ENCODE measurements at places on chromosomes 6 and 20.
A peak's percentile ranks its signal among the peaks of the same experiment; 100 is the strongest.

DNA sequence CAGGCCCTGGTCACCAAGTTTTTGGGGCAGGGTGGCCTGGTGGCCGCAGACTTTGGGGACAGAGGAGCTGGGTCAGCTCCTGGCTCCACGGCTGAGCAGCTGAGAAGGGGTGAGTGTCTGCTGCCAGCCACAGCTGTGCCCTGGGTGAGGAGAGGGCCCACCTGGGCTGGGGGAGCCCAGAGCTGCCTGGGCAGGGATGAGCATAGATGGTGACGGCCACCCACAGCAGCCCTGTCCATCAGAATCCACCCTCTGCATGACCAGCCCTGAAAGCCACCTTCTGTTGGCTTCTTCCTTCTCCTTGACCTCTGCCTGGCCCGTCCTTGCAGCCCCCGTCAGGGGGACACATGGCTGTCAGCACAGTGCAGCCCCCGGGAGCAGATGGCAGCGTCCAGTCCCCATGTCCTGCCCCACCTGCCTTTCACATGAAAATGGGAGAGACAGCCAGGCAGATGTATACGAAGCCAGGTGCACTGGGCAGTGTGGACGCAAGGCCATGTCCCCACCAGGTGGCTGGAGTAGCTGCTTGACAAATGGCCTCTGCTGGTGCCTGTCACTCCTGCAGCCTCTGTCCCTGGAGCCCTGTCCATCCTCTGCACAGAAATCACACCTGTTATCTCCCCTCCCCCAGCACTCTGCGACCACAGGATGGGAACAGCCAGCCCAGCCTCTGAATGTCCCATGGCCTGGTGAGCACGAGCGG is 220.8 kb downstream of the PREX1 start:
- ATAC-seq, result peak; percentile 62

GRCh38 chr20:22394583-22394982 is 189.8 kb downstream of the FOXA2 start:
- no peak for ATAC-seq

DNA sequence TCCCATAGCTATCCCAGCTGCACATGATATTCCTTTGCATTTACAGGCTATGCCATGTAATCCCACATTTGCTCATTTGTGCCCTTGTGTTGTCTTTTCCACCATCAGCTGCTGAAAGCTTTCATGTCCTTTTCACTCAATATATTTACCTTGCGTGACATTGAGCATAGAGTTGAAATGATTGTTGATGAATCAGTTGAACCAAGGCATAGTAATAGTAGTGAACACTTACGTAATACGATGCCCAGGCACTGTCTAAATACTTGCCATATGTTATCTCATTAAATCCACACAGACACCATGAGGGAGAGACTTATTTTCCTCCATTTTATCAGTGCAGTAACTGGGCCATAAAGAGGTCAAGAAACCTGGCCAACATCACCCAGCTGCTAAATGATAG is 13.1 kb downstream of the RNF8 start:
- ATAC-seq, result no peak

DNA sequence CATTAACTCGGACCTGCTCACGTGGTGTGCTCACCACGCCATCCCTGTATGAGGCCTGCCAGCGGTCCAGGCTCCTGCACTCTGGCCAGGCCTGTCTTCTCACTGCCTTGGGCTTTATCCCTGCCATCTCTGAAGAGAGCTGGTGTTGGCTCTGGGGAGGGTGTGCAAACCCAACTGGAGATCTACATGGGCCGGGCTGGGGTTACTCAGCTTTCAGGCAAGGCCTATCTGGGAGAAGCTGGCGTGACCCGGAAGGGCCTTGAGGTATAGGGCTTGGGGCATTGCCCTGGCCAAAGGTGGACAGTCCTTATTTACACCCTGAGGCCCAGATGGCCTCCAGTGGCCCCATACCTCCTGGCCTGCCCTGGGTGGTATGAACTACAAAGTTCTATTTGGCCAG is 5.0 kb downstream of the SLC29A1 start:
- no peak for ATAC-seq

- no peak for ATAC-seq
Observed at GRCh38 chr6:6599468-6599873, 11.0 kb downstream of the LY86 start.

DNA sequence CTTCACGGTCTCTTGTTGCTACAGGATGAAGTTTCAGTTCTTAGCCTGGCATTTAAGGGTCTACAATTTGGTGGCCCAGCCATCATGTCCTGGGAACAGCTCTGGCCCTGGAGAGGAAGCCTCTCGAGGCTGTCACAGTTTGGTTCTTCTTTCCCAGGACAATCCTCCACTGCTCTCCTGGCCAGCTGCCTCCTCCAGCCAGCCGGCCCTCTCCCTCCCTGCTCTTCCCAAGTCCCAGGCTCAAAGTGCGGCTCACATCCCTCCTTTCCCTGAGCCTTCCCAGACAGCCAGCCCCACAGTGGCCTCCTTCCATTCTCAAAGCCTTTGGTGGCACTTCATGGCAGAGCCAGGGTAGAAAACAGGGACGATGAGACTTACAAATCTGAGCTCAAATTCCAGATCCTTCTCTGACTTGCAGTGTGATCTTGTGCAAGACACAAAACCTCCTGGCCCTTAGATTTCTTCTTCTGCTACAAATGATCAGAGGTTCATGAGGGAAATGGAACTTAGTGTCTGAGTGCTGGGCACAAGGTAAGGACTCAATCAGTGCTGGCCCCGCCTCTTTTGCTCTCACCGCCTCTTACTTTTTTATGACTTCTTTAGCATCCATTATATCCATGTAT is 223.8 kb upstream of the ECI2 start:
- ATAC-seq, result peak; percentile 2

GRCh38 chr20:3014179-3014578 is 29.2 kb upstream of the GNRH2 start:
- ATAC-seq, result no peak

- peak; percentile 84 for ATAC-seq
Observed at GRCh38 chr6:124560873-124561567, 401.2 kb upstream of the RNF217 start.

DNA sequence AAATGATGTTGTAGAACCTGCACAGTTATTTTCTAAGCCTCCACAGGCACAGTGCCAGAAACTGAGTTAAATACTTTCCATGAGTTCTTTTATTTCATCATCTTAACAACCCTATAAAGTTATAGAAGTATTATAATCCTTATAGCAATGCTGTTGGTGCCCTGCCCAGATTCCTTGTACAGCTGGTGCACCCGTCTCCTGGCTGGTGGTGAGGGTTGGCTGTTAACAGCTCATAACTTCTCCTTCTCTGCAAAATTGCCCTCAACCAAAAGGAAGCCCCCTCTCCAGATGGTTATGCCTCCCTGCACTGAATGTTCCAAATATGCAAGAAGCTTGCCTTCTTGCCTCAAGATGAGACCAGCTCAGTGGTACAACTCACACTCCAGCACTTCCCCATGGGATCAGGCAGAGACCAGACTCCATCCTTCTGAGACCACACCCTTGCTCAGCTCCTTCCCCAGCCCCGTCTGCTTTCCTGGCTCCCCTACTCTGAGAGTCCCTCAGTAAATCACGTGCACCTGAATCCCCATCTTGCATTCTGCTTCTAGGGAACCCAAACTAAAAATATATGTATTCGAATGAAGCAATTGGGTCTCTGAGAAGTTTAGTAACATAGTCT is 304.4 kb upstream of the PLCB4 start:
- ATAC-seq, result no peak

Measured in motor neuron (in vitro differentiated cells).